ENCODE measurements at places on chromosomes 6 and 20.

- no peak for DNase-seq
These were observed 217.3 kb downstream of the ARID1B start for GRCh38 chr6:156994215-156995076.

DNA sequence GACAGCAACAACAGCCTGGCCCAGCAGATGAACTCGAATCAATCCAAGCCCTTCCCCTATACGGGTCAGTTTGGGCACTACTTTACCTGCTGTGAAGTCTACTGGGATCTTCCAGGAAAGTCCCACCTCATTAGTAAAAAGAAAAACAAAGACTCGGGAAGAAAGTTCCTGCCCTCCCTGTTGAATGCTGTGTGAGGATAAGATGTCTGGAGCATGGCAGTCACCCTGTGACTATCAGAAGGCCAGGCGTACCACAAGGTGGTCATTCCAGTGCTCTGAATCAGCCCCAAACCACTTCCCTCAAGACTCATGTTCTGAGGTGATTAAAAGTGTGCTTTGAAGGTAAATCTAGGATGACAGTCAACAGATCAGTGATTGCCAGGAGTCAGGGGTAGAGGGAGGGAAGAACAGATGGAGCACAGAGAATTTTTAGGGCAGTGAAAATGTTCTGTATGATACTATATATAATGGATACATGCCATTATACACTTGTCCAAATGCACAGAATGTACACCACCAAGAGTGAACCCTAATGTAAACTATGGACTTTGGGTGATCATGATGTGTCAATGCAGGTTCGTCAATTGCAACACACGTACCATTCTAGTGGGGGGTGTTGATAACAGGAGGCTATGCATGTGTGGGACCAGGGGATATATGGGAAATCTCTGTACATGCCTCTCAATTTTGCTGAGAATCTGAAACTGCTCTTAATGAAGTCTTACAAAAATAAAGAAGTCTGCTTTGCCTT lies 14.7 kb downstream of the FKBP1A start:
- DNase-seq = no peak

DNA sequence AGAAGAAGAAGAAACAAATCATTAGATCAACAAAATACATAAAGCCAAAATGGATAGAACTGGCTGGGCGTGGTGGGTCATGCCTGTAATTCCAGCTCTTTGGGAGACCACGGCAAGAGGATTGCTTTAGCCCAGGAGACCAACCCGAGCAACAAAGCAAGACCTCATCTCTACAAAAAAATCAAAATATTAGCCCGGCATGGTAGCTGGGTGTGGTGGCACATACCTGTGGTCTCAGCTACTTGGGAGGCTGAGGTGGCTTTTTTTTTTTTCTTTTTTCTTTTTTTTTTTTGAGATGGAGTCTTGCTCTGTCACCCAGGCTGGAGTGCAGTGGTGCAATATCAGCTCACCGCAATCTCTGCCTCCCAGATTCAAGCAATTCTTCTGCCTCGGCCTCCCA lies 21.5 kb downstream of the NINL start:
- DNase-seq = no peak

DNA sequence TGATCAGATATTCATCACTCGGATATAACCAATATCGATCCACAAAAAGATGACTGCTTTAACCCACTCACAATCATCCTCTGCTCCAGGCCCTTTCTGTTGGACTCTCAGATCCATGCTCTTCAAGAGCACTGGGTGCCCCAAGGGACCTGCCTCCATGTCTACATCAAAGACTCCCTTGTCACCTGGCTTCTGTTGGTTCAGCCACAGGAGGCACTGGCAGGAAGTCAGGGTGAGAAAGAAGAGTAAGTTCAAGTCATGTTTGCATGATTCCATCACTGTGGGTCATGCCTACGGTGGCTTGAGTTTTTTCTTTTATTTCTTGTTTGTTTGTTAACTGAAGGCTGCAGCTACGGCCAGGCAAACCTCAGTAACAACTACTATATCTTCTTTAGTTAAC lies 243.3 kb downstream of the ADGRG6 start:
- no peak for DNase-seq

- DNase-seq = no peak
These were observed 184.7 kb downstream of the HDGFL1 start for GRCh38 chr6:22754061-22754460.

DNA sequence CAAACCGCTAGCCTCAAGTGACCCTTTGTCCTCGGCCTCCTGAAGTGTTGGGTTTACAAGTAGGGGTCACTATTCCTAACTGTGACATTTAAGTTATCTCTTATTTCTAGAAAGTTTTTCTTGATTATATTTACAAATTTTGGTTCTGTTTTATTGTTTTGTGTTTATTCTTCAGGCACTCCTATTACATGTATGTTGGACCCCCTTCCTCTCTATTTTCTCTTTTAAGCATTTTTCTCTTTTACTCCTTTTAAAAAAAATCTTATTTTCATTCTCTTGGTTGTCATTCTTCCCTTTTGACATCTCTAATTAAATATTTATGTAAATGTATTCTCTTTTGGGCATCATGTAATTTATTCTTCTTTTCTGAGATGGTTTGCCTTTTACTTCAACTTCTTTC lies 50.4 kb upstream of the MAP3K7 start:
- DNase-seq = no peak

All from NCI-H187 treated with DMSO at 0.1 percent for 48 hours (cell line).